ENCODE measurements at places on chromosomes 4 and X. TPM values are rescaled to one million over a fixed set of nuclear protein-coding genes. Genes with fewer than 3 reads are reported as not detected.

Gene NUDT10
- total RNA-seq, result 1.2 TPM

GRCh38 chr4:139808381-139808807 lies 142.8 kb downstream of the MGST2 start:
- DNase-seq, result no peak

DNA sequence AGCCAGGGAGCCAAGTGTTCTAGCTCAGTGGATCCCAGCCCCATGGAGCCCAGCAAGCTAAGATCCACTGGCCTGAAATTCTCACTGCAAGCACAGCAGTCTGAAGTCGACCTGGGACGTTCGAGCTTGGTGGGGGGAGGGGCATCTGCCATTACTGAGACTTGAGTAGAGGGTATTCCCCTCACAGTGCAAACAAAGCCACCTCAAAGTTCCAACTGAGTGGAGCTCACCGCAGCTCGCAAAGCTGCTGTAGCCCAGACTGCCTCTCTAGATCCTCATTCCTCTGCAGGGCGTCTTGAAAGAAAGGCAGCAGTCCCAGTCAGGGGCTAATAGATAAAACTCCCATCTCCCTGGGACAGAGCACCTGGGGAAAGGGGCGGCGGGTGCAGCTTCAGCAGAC lies 226.3 kb downstream of the ZIC3 start:
- DNase-seq, result no peak

DNA sequence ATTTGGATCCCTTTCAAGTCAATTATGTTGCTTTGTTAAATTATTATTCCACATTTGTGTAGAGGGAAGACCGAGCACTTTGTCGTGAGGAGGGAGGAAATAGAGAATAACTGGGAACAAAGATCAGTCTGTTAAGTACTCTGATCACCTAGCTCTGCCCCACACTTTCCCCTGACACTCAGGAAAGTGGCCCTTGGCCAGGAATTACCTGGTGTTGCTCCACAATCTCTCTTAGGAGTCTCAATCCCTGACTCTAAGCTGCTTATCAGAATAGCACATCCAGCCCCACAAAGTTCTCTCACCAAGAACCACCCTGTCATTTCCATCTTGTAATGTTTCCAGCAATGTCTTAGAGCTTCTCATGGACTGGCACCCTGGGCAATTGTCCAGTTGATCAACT lies 83.8 kb upstream of the BMPR1B start:
- DNase-seq, result no peak

DNA sequence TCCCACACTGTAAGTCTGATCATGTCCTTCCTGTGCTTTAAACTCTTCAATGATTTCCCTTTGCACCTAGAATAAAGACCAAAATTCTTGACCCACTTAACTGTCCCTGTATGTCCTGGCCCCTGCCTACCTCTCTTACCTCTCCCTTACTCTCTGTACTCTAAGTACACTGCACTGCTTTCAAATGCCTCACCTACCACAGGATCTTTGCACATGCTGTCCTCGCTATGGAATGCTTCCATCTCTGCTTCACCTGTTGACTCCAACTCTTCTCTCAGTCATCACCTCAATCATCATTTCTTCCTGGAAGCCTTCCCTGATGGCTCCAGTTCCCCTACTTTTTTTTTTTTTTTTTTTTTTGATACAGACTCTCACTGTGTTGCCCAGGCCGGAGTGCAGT lies 29.0 kb upstream of the SEPTIN6 start:
- no peak for DNase-seq

GRCh38 chr4:89765966-89766365 lies 71.0 kb downstream of the SNCA start:
- DNase-seq, result peak; percentile 82

Gene AFF1
- total RNA-seq, result 7.1 TPM

Gene DIPK2B
- not detected for total RNA-seq

Gene TEX28
- not detected for total RNA-seq

DNA sequence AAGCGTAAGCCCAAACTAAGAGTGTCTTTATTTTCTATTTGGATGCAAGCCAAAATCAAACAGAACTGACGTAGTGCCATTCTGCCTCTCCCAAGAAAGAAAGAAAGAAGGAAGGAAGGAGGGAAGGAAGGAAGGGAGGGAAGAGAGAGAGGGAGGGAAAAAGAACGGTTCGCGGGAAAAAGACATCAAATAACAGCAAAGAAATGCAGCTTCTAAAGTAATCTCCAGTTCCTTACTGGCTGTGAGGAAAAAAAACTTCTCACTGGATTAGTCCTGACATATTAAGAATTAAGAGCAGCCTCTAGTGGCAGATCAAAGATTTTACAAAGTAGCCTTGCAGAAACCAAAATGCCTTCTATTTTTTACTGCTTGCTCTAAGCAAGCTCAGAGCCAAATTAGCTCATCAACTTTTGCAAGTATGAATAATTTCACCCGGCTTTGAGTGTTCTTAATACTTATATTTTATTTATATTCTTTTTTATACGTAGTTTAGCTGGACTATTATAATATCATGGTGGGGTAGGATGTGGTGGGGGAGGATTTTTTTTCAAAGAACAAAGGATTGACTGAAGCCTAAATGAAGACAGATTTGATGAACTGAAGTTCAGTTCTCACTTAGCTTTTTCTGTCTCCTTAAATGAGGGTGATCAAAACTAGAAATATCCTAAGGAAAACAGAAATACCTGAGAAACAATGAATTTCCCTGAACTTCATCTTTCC lies 36.6 kb downstream of the PITX2 start:
- peak; percentile 81 for DNase-seq

DNA sequence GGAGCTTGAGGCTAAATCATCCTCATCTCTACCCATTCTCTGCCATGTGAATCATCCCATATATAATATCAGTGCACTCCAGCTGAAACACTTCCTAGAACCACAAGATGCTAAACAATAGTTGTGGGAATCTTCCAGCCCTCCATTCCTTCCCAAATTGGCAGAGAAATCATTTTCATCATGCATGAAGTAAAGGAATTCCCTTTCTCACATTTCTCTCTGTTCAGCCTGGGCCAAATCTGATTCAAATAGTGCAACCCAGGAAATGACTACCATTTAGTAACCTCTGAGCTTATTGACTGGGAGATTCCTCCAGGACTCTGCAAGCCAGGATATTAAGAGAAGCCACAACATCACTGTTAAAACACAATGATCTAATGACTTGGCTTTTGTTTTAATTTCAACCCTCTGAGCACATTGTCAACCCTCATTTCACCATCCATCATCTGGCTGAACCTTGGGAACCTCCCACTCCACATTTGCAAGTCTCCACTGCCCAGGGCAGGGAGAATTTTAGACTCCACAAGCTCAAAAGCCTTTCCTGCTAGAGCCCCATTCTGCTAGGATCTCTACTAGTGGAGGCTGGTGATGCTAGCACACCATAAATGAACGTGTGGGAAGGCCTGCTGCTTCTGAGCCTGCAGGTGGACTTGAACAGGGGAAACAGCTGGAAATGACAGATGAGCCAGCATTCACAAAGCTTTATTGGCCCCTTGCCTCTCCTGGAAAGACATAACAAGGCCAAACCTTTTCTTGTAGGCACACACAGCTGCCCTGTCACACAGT lies 133.9 kb downstream of the TET2 start:
- peak; percentile 78 for DNase-seq

Gene PAK3
- total RNA-seq, result not detected

Gene SMR3B
- not detected for total RNA-seq

Gene TREX2
- 2.3 TPM for total RNA-seq

Gene FRYL
- 59.5 TPM for total RNA-seq

DNA sequence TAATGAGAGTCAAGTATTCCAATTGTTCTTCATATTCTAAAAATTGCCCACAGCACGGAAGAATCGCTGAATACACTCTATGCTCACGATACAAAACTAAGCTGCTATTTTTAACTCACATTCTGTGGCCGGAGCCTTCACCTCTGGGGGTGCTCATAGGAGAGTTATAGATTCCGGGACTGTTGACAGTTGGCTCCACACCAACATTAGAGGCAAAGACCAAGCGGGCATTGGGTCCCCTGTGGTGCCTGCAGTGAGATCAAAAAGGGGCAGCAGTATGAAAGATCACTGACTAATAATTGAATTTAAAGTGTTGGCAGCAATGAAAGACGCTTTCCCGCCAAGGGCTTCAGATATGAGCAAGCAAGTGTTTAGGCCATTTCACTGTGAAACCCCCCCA lies 146.0 kb downstream of the TMEM144 start:
- DNase-seq, result no peak

All from LHCN-M2 (cell line).